Astrocyte of the cerebellum (primary cell): ENCODE measurements at places on chromosomes 1 and 21.

- DNase-seq: no peak
Observed at GRCh38 chr1:198275597-198275996, 118.8 kb downstream of the NEK7 start.

DNA sequence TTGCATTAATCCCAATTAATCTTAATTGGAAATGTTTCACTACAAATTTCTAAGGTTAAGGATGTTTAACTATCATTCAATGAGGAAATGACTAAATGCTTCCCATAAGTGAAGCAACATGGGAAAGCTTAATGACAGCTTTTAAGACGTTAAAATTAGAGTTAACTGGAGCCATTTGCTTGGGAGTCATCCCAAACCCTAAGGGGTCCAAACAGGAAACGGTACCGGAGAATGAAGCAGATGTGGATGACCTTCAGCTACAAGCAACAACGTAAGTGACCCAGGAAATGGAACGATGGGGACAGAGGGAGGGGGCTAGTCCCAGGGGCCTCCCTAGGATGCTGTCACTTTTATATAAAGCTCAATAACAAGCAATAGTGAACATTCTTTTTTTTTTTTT, 62.2 kb downstream of the CAPZB start:
- DNase-seq: no peak

GRCh38 chr1:13901039-13901438, 201.1 kb downstream of the PRDM2 start:
- no peak for DNase-seq

GRCh38 chr1:19199329-19199968, 10.6 kb downstream of the UBR4 start:
- no peak for DNase-seq

DNA sequence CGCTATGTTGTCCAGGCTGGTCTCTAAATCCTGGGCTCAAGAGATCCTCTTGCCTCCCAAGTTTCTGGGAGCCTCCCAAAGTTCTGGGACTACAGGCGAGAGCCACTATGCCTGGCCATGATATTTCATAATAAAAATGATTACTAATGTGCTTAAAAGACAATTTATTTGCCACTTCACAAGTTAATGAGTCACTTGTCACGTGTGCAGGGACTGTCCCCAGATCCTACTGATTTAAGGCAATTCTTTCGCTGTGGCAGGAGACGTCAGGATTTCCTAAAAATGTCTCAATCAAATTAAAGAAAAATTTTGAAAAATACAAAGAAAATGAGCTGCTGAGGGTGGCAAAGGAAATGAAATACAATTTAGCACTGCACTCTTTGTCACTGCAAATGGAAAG, 43.5 kb downstream of the B3GALNT2 start:
- DNase-seq: no peak

DNA sequence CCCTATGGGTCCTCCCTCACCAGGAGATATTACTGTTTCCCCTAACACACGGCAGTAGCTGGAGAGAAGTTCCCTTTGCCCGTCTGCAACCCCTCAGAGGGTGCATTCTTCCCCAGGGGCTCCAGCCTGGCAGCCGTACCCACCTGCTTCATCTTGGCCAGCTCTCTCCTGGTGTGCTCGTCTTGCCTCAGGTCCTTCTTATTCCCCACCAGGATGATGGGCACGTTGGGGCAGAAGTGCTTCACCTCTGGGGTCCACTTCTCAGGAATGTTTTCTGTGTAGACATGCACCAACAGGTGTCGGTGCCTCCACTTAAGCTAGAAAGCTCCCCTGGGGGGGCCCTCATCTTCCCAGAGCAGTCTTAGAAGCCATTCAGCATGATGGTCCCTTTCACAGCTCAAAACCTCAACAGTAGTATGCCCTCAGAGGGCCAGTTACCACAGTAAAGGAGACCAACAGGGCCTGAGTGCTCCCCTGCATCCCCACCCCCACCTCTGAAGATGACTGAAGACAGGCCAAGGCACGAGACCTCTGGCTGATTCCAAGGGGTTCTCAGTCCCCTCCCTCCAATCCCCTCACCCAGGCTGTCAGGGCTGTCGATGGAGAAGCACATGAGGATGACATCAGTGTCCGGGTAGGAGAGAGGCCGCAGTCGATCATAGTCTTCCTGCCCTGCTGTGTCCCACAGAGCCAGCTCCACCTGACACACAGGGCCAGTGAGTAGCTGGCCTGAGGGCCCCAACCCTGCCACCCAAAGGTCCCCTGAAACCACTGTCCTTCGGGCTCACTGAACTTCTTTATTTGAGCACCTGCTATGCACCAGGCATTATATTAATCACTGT, 4.3 kb downstream of the RHOC start:
- no peak for DNase-seq

GRCh38 chr21:37447288-37447936, 80.8 kb downstream of the DYRK1A start:
- no peak for DNase-seq

DNA sequence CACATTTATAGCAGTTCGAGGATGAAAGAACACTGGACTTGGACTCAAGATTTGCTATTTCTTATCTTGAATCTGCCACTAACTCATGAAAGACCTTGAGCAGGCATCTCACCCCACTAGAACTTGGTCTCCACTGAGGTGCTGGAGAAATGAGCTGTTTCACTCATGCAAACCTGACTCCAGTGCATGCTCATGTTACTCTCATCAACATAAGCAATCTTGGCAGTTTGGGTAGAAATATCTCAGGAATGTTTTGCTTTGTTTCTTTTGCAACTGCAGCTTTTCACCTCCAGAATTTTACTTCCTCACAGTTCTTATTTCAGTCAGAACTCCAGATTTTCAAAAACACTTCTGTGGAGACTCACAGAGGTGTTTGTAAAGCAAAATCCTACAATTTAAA, 46.2 kb upstream of the DAB1 start:
- DNase-seq: peak; percentile 39

- DNase-seq: no peak
Observed at GRCh38 chr1:236345728-236346127, 48.4 kb upstream of the EDARADD start.

DNA sequence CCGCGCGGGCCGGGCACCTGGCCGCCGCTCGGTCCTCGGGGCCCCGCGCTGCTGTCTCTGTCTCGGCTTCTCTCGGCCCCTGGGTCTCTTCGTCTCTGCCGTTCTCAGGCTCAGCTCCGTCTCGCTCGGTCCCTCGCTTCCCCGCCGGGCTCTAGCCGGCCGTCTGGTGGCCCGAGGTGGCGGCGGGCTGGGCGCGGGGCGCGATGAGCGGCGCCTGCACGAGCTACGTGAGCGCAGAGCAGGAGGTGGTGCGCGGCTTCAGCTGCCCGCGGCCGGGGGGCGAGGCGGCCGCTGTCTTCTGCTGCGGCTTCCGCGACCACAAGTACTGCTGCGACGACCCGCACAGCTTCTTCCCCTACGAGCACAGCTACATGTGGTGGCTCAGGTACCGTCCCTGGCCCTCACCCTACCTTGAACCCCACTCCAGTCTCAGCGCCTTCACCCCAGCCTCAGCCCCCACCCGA, 355 bp downstream of the SHISAL2A start:
- no peak for DNase-seq

GRCh38 chr1:203158960-203159665, 16.5 kb downstream of the MYBPH start:
- DNase-seq: no peak

DNA sequence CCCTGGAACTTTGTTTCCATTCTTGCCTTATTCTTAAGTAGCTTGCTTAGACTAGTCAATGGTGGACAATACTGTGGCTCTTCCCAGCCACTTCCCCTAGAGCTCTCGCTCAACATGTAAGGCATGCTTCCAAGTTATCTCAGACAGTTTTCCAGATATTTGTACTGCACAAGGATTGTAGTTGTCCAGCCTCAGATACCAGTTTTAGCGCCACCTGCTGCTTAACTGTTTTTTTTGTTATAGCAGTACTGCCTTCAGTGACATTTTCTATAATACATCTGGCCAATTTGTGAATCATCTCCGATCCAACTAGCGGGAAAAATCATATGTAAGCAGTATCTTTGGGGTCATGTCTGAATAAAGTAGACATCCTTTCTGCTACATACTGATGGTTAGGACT, 346.7 kb upstream of the ADGRL4 start:
- DNase-seq: peak; percentile 11

DNA sequence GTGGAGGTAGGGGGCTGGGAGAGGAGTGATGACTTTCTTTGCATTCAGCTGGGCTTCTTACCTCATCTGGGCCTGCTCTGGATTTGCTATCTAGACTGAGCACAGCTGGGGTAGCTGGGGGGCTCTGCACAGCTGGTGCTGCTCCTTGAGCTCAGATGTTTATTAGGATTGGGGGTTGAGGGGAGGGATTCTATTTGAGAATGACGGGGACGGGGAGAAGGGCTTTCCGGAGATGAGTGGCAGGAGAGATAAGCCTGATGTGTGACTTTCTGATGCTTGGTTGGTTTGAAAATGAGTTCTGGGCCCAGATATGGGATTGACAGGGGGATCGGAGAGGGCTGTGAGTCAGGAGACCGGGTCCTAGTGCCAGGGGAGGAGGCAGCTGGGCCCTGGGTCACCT, 146.1 kb upstream of the CSF3R start:
- DNase-seq: no peak

GRCh38 chr1:82065916-82066315, 265.2 kb downstream of the ADGRL2 start:
- DNase-seq: no peak

DNA sequence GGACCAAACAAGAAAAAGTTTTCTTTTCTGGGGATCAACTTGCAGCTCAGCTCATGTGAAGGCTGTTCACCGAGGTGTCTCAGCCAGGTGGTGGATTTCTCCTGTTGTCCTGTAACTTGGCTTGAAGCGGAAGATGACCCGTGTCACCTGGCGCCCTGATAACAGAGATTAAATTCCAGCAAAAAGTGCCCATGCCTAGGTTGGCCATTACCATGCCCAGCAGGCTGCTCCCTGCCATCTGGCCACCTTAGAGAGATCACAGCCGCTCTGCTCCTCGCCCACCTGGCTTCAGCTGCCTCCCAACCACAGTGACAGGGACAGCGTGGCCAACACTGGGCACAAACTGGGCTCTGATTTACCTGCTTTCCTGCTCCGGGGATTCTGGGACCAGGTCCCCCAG, 149.5 kb downstream of the ZBTB18 start:
- DNase-seq: no peak

- DNase-seq: no peak
Observed at GRCh38 chr1:219020386-219020785, 153.3 kb upstream of the LYPLAL1 start.

DNA sequence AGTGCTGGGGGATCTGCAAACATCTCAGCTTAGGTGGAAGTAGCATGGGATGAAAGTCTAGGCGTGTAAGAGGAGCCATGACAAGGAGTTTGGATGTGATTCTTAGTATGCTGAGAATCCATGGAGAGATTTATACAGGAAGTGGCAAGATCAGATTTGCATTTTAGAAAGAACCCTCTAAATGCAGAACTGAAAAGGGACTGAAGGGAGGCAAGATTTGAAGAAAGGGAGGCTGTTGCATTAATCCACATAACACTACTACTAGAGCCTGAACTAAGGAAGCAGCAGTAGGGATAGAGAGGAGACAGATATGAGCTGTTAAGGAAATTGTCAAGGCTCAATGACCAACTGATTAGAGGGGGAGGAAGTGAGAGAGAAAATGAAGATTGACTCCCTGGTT, 9.8 kb downstream of the C1orf74 start:
- DNase-seq: no peak

DNA sequence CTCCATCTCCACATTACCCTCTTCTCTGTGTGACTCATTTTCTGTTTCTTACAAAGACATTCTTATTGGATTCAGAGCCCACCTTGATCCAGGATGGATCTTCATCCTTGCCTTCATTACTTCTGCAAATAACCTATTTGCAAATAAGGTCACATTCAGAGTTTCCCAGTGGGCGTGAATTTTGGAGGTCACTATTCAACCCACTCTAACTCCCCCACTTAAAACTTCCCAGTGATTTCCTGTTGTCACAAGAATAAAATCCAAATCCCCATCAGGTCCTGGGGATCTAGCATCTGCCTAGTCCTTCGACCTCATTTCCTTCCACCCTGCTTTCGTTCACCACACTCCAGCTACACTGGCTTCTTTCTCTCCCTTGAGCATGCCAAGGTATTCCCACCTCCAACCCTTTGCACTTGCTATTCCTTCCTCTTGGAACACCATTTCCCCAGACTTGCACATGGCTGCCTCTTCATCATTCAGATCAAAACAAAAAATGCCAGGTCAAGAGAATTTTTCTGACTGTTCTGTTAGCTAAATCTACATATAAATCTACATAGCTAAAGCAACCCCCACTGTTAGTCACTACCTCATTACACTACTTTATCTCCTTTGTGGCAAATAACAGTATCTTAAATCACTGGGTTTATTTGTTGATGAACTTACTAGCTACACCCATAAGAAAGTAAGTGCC, 187.2 kb downstream of the TOMM20 start:
- DNase-seq: no peak

DNA sequence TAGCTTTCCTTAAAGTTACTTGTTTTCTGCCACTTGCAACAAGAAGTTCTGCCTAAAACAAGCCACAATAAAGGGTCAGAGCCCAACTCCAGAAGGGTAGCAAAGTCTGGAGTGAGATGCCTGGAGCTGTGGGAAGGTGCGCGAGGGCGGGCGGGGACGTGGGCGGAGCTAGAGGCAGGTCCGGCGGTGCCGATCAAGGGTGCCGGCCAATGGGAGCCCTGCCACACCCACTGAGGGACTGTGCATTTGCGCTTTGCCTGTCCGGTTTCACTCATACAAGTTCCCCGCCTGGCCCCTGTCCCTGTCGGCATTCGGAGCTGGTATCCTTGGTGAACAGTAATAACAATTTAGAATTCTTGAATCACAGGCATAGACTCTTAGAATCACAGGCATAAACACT, 732.4 kb downstream of the MATN1 start:
- DNase-seq: no peak

DNA sequence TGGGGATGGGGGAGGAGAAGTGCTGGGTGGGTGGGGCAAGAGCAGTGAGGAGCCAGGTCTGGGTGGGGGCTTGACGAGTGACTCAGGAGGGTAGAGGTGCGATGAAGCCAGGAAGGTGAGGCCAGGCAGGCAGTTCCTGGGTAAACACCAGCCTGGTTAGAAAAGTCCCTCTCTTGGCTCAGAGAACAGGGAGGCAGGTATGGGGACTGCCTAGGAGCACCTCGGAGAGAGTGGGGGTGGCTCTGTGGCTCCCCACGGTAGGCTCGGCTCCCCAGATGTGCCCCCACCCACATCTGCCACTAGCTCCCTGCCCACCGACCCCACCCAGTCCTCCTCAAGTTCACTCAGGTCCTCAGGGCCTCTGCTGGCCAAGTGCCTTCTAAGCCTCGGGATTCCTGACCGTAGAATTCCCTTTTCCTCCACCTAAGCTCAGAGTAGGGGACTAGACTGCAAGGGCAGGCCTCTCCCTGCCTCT, 1.2 kb downstream of the HSPG2 start:
- no peak for DNase-seq

GRCh38 chr1:222653178-222653827, 35.4 kb downstream of the MIA3 start:
- DNase-seq: no peak
